ENCODE measurements at places on chromosomes 2 and 18.

DNA sequence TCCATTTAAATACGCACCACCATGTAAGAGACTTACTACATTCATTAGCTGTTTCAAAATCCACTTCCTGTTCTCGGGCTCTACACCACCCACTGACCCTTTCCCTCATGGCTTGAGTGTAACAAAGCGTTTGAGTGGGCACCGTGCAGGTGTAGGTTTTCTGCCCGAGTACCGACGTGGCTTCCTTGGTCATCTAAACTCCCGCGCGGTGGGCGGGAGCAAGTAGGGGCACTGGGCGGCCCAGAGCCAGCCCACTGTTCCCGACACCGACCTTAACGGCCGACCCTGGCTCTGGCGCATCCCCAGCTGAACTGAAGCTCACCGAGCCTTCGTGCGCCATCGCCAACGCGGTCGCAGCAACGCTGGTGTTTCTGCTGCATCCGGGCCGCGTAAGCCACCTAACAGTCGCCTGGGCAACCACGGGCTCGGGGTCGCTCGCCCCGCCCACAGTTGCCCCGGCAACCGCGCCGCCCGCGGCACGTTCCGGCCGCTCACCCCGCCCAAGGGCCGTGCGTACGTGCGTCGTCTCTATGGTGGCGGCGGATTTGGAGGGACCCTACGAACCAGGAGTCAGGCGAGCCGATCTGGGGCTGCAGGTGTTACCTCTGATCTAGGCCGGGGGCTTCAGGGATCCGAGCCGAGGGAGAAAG, at the start of the genes C2orf81 and WDR54:
Gene C2orf81, minus strand, starts transcription at position 399 of the 650 bp plus-strand sequence. Its CDS starts 59 bp downstream, at position 340.
Gene WDR54, plus strand, starts transcription at position 510 of the 650 bp plus-strand sequence. CDS start 424 bp downstream, outside the sequence.
- peak; percentile 55 for DNase-seq

GRCh38 chr2:176018708-176019107, 16.6 kb upstream of the LNPK start:
- no peak for DNase-seq

- no peak for DNase-seq
Measured at GRCh38 chr18:74541703-74542555, 7.6 kb downstream of the CNDP1 start.

DNA sequence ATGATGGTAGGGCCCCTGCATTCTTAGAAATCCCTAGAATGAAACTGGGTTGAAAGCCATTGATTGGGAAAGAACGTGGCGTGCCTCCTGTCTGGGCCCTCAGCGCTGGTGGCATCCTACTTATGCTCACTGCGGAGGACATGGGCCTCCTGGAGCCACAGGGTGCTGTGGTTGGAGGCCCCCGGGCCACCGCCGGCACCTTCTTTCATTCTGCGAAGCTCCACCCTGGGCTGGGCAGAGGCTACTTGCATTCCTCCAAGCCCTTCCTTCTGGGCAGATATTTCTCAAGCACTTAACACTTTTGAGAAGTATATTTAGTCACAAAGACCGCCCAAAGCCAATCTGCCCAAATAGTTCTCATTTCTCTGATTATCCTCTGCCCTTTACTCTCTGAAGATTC, 311.9 kb downstream of the MYCN start:
- no peak for DNase-seq

GRCh38 chr2:8799004-8799403, 38.4 kb downstream of the KIDINS220 start:
- DNase-seq = no peak
